ENCODE measurements at places on chromosomes 3 and 15. TPM values are rescaled to one million over a fixed set of nuclear protein-coding genes. Genes with fewer than 3 reads are reported as not detected.

DNA sequence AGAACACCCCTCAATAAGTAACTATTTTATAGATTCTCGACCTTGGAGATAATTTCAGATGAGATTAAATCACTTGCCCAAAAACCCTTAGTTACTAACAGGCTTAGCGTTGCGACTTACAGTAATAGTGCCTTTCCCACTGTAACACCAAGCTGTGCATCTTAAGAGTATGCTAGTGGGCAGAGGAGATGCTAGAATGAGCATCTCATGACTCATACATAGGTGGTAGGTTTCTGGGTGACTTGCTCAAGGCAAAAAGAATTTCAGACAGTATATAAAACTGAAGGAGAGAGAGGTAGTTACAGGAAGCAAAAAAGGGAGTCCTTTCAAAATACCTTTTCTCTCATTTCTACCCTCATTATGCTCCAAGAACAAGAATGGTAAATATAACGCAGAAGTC lies 3.9 kb downstream of the KATNBL1 start:
- DNase-seq: no peak

- DNase-seq: no peak
Observed at GRCh38 chr3:115876876-115877614, 253.7 kb downstream of the GAP43 start.

- peak; percentile 20 for DNase-seq
Observed at GRCh38 chr3:142724682-142725356, 985 bp downstream of the TRPC1 start.

Gene PLIN1
- 0.15 TPM for total RNA-seq

Gene INSYN1
- total RNA-seq: not detected

Data from activated CD4-positive, alpha-beta memory T cell treated with anti-CD3 and anti-CD28 coated beads, Interleukin-2, amount 10 ng/mL, durations not matched to agents 7 days and 5 days (primary cell).